ENCODE measurements at places on chromosomes 7 and 10. TPM values are rescaled to one million over a fixed set of nuclear protein-coding genes. Genes with fewer than 3 reads are reported as not detected.

The KIAA1549 gene
- total RNA-seq, result not detected

The OR2A5 gene
- not detected for total RNA-seq

The TMEM196 gene
- not detected for total RNA-seq

The CLDN3 gene
- not detected for total RNA-seq

The SLC26A3 gene
- total RNA-seq, result not detected

The HIF1AN gene
- total RNA-seq, result 43.3 TPM

The CAV1 gene
- not detected for total RNA-seq

The GIMAP8 gene
- 65.3 TPM for total RNA-seq

The DNA2 gene
- total RNA-seq, result 7.3 TPM

The AGAP9 gene
- total RNA-seq, result 20.4 TPM

DNA sequence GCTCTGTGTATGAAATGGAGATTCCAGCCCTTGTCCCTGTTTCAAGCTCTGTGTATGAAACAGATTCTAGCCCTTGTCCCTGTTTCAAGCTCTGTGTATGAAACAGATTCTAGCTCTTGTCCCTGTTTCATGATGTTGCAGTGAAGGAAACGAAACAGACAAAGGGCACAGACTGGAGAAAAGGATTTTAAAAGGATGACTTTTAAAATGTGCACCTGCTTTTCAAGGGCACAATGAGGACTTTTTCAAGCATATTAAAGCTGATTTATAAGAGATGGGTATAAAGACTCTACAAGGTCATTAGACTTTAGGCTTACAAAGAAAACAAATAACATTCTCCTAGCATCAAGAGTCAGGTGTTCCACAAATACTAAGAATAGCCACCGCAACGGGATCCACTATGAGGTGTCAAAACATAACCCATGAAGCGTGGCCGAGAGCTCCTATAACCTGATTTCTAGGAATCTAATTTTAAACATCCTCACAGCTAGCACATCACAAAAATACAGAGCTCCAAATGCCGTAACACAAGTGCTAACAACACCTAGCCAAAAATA lies 29.0 kb downstream of the DIP2C start:
- no peak for DNase-seq

GRCh38 chr10:34280599-34281374 lies 534.3 kb downstream of the PARD3 start:
- no peak for DNase-seq

GRCh38 chr10:132574288-132574687 lies 36.7 kb downstream of the INPP5A start:
- no peak for DNase-seq

DNA sequence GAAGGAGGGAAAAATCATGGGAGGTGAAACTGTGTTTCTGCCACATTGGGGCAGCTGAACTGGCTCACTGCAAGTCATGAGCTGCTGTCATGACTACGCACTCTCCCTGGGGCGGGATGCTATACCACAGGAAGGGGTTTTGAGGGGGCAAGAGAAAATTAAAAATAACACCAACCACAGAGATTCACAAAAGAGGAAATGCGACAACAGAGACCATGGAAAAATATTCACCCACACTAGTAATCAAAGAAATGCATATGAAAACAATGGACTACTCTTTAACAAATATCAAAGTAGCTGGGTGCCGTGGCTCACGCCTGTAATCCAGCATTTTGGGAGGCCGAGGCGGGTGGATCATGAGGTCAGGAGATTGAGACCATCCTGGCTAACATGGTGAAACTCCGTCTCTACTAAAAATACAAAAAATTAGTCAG lies 65.2 kb upstream of the TM9SF3 start:
- DNase-seq, result no peak

- DNase-seq, result no peak
These were observed 79.6 kb downstream of the HGF start for GRCh38 chr7:81690251-81690650.

DNA sequence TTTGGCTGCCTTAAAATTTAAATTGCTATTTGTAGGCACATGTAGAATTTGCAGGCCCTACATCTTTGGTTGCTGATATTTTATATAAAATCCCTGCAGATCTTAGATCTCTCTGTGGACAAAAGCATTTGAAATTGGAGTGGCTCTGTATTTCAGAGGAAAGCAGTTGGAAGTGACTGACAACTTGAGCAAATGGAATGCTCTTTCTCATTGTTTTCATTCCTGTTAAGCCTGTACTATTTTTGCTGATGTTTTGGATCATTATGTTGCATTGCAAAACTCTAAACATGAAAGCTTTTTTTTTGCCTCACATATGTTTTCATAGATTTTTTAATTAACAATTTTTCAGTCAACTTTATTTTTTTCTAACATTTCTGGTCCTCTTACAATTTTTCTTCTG lies 251.2 kb upstream of the MDFIC start:
- no peak for DNase-seq

DNA sequence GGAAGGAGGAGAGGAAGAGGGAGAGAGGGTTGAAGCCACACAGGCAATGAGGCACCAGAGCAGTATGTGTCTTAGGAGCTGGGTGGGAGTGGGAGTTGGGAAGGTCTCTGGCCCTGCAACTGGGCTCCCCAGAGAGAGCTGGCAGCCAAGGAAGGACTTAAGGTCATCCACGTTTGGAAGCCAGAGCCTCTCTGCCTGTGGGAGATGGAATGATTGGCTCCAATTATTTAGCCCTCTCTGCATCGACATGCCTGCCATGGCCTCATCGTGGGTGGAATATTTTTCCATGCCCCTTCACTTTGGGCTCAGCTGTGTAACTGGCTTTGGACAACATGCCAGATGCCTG lies 478.5 kb downstream of the RPS24 start:
- DNase-seq, result no peak

DNA sequence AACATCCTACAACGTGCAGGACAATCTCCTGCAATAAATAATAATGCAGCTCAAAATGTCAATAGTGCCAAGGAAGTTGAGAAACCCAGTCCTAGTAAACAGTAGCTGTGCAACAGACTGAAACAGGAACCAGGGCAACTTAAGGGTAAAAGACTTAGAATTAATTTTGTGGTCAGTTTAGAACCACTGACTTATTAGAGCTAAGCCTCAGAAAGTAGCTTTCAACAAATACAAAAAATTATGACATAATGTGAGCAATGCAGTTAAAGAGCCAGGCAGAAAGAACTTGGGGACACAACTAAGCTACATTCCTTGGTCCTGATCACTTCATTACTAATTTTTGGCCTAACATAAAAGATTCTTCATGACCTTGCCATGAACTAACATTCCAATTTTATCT lies 195.4 kb downstream of the MACC1 start:
- no peak for DNase-seq

GRCh38 chr10:122515588-122516231 lies 44.8 kb upstream of the DMBT1 start:
- peak; percentile 21 for DNase-seq

GRCh38 chr7:151981223-151981622 lies 25.0 kb downstream of the GALNTL5 start:
- no peak for DNase-seq

DNA sequence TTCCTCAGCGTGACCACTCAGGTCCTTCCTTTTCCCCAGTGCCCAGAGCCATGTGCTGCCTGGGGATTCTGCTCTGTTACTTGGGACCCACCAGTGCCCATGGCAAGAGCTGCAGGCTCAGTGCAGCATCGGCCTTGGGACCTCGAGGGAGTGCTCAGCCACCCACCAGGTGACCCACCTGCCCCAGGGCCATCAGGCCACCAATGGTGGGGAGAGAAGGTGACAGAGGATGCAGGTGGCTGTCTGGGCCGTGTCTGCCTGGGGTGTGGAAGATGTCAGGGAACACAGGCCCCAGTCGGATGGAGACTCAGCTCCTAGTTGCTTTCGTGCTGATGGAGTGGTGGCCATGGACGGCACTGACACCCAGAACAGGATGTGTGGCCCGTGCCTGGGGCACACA lies 104.7 kb upstream of the FAM20C start:
- DNase-seq, result no peak

DNA sequence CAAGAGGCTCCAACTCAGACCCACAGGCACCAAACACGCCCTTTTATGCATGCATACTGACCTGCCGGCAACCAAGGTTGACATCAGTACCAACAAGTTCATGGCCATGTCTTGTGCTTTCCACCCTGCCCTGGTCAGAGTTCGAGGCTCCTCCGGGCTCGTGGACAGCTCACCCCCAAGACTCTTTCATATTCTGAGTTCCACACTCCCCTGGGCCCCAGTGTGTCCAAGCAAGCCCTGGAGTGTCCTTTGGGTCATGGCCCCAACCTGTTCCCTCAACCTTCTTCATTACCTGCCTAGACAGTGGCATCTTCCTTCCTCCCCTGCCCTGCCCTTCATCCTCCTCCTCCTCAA lies 40.5 kb downstream of the HIF1AN start:
- no peak for DNase-seq

DNA sequence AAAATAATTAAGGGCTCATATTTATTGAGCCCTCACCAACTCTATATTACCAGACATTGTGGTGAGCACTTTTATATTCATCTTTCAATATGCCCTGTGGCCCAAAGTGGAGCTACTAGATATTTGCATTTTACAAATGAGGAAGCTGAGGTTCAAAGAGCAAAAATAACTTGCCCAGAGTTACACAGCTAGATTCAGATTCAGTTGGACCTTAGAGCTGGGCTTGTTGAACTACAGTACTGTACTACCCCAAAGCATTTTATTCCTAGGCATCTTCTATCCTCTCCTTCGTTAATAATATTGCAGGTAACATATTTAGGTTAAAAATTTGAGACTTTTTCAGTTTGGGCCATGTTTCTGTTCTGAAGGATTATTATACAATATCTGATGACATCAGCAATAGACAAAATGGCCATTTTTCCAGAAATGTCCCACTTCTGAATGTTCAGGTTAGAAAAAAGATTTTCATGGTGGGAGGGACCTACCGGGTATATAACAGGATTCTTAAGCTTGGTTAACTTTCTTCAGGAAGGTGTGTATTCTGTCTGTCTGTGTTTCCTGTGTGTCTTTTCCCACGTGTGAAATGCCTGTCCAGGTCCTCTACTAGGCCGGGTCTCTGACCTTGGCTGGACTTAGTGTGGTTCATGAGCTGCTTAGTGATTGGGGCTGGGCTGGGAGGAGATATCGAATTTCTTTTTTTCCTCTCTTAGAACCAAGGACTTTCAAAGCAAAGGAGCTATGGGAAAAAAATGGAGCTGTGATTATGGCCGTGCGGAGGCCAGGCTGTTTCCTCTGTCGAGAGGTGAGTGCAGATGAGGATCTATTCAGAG lies 13.6 kb downstream of the PRXL2A start:
- DNase-seq, result no peak
